ENCODE measurements at places on chromosomes 2 and 18.

DNA sequence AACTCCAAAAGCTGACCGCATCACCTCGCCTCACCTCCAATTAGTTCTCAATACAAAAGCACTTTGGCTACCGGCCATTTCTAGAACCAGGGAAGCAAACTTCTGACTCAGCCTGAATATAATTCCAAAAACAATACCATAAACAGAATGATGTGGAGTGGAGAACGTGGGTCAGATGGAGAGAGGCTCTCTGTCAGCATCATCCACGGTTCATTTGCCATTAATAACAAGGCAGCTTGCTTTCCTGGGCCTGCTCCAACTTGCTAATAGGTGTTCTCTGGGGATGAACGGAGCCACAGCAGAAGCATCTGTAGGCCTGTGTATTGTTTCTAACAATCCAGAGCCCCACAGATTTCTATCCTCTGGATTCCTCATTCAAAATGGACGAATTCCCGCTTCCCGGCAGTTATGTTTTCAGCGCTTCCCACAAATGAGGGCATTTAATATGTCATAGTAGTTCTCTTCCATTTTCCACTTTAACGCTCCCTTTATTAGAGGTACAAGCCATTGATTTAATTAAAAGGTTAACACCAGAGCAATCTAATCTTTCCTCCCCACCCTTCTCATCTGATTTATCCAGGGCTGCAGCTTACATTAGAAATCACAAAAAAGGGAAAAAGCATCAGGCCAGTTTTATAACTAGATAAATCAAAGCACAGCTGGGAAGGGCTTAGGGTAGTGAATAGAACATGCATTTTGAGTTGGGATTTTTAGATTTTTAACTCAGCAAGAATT is 23.2 kb upstream of the CNTNAP5 start:
- no peak for DNase-seq

DNA sequence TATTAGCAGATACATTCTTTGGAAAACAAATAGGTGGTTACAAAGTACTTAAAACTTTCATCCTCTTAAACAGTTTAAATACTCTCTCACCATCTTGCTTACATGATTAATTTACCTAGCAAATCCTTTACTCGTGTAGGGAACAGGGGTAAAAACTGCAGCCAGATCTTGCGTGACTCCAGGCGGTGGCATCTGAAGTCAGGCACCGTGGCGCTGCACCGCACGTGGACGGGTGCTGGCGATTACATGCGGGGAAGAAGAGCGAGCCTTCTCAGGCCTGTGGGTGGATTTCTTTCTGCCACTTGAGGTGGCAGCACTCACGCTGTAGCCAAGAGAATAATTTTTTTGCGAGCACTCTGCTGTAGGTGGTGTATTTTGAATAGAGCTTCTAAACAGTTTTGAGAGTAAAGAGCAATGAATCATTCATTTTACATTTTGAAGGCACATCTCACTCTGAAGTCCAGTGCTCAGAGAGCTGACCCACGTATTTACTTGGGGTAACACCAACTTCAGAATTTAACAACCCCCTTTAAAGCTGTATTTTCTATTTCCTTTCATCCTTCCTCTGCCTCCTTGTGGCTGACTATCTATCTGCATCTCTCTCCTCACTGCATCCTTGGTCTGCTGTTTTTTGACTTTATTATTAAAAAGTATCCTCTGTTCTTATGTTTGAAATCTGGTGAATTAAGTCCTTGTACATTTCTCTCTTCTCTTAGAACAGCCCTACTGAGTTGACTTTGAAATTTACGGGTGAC is 68.9 kb downstream of the EPAS1 start:
- no peak for DNase-seq

DNA sequence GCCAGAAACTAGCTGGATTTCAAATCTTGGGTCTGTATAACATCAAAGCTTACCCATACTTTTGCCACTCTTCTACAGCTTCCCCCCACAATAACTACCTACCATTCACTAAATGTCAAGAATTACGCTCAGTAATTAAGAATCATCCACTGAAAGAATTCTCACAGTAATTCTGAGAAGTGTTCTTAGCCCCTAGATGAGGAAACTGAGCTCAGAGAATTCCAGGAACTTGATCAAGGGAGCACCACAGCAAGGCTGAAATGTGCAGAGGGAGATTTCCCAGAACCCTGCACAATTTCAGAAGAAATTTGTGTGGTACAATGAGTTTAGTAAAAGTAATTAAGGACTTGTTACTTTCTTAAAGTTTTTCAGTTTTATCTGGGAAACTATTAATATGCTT is 194.5 kb upstream of the STK17B start:
- DNase-seq = no peak

DNA sequence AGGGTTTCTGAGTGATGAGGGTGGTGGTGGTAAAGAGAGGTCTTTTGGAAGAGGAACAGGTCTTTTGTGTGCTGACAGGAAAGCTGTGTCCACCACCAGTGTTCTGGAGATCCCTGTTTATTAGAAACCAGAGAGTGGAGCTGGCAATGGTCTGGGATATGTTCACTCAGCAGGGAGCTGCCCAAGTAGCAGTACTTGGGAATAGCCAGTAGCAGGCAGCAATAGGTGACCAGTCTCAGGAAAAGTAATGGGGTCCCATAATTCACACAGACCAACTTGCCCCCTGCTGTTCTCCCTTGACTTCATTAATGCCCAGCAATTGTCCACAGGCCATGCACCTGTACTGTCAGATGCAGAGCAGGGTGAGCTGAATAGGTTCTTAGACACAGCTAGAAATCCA is 1.8 kb downstream of the TSPYL6 start:
- no peak for DNase-seq

- DNase-seq = no peak
These were observed 144.8 kb downstream of the SMAD7 start for GRCh38 chr18:48805826-48806535.

All from central memory CD4-positive, alpha-beta T cell (primary cell).